Naive thymus-derived CD8-positive, alpha-beta T cell (primary cell): ENCODE measurements at places on chromosomes 6 and 20.
A peak's percentile ranks its signal among the peaks of the same experiment; 100 is the strongest.

DNA sequence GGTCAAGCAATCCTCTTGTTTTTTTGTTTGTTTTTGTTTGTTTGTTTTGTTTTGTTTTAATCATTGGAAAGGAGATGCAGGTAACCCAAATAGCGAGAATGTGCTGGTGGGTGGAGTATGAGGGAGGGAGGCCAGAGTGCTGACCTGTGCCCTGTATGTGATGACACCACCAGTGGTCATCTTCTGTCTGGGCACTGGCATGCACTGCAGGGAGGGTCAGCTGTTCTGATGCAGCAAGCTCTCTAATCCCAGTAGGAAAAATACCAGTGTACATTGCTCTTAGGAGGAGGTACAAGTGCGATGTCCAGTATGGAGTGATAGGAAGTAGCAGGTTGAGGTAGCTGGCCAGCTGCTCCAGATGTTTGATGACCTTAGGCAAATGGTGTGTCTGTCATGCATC lies 2.9 kb upstream of the CST1 start:
- no peak for DNase-seq

DNA sequence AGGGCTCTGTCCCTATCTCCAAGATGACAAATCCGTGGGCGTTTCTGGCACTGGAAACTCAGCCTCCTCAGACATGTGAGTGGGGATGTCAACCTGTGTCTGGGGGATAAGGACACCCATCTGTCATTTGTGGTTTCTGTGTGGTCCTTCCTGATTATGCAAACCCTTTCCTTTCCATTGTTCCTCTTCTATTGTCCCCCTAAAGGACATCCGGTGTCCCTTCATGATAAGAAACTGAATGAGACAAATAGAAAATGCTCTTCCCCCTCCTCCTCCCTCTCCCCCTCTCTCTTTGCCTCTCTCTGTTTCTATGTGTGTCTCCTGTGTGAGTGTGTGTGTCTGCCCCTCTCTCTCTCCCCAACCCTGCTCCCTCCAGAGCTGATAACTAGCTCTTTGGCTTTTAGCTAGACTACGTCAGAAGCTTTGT lies 11.5 kb upstream of the GLP1R start:
- DNase-seq, result no peak

GRCh38 chr6:70258483-70258882 lies 44.4 kb downstream of the COL9A1 start:
- DNase-seq, result no peak

- DNase-seq, result peak; percentile 70
Observed at GRCh38 chr6:44096612-44097011, 30.6 kb downstream of the MRPL14 start.

DNA sequence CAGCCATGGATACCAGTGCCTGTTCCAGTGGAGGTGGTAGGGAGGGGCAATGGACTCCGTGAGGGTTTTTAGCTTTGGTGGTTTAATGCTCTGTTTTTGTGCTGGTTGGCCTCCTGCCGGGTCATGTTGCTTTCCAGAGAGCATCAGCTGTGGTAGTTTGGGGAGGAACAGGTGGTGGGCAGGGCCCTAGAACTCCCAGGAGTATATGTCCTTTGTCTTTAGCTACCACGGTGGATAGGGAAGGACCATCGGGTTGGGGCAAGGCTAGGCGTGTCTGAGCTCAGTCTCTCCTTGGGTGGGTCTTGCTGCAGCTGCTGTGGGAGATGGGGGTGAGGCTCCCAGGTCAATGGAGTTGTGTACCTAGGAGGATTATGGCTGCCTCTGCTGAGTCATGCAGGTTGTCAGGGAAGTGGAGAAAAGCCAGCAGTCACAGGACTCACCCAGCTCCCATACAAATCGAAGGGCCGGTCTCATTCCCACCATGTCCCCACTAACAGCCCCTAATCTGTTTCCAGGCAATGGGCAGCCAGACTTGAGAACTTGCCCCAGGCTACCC lies 38.9 kb downstream of the MRAP2 start:
- no peak for DNase-seq

- no peak for DNase-seq
Observed at GRCh38 chr6:27565839-27566779, 93.2 kb upstream of the ZNF184 start.

GRCh38 chr6:96795481-96795880 lies 41.8 kb downstream of the GPR63 start:
- no peak for DNase-seq

DNA sequence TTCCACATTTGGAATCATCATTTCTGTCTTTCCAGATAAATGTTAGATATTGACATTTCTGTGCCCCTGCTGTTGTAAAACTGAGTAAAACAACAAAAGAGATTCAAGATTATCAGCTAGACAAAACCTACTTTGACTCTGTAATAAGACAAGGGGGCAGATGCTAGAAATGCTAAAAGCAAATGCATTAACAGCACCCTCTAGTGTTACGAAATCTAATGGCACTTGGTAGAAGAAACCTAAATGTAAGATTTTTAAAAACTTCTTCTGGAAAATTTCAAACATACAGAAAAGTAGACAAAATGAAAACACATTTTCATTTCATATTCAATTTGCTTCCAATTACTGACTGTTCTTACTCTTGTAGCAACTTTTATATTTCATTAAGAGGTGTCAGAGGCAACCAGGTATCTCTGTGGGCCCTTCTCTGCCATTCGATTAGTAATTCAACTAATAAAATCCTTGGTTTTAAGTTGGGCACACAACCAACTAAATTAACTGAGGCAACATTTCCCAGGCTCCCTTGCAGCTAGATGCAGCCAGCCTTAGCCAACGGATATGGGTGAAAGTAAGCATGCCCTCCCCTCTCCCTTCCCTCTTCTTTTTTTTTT lies 45.0 kb downstream of the SLC23A2 start:
- DNase-seq, result no peak

- no peak for DNase-seq
Observed at GRCh38 chr6:68756454-68757375, 121.6 kb downstream of the ADGRB3 start.

DNA sequence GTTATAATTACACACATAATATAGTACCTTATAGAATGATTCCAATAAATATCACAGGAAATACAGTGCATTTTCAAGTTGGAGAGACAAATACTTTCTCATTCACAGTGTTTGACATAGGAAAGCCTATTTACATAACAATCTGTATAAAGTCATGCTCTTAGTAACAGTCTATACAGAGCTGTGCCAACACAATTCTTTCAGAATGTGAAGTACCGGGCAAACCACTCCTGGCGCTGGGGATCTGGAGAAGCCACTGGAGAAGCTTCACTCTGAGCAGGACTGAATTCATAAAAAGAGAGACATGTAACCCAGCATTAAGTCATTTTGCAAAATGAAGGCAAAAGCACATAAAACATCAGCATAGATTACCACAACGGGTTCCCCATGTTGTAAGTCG lies 24.9 kb upstream of the MCM9 start:
- DNase-seq, result no peak

GRCh38 chr6:130178692-130179091 lies 44.1 kb downstream of the SAMD3 start:
- DNase-seq, result no peak

DNA sequence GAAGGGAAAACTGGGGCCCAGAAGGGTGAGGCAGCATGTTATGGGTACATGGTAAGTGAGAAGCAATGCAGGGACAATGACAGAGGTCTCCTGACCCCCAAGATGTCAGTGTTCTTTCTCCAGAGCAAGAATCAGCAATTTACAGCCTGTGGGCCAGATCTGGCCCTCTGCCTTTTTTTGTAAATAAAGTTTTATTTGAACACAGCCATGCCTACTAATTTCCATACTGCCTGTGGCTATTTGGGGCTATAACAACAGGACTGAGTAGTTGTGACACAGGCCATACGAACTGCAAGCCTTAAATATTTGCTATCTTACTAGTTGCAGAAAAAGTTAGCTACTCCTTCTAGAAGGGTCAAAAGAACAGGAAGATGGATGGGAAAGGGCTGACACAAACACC lies 52.5 kb downstream of the PTPRT start:
- DNase-seq, result no peak

- DNase-seq, result no peak
Observed at GRCh38 chr6:35451354-35452182, 570 bp upstream of the FANCE start.

GRCh38 chr20:52433326-52434040 lies 241.9 kb upstream of the ZFP64 start:
- DNase-seq, result no peak

- no peak for DNase-seq
Observed at GRCh38 chr6:74409447-74409846, 713.4 kb downstream of the CD109 start.

DNA sequence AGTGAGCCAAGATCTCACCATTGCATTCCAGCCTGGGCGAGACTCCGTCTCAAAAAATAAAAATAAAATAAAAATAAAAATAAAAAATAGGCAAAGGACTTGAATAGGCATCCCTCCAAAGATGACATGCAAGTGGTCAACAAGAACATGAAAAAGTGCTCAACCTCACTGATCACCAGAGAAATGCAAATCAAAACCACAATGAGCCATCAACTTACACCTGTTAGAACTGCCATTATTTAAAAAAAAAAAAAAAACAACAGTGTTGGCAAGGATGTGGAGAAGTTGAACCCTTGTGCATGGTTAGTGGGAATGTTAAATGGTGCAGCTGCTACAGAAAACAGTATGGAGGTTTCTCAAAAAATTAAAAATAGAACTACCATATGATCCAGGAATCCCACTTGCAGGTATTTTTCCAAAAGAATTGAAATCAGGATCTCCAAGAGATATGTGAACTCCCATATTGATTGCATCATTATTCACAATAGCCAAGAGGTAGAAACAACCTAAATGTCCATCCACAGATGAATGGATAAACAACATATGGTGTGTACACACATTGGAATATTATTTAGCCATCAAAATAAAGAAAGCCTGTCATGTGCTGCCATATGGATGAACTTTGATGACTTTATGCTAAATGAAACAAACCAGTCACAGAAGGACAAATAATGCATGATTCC lies 2.8 kb downstream of the C20orf203 start:
- DNase-seq, result no peak

GRCh38 chr6:157559201-157559756 lies 178.3 kb downstream of the ZDHHC14 start:
- DNase-seq, result no peak

- DNase-seq, result no peak
Observed at GRCh38 chr6:169069356-169069755, 184.3 kb downstream of the THBS2 start.

- no peak for DNase-seq
Observed at GRCh38 chr6:159099961-159100360, 55.2 kb upstream of the TAGAP start.

DNA sequence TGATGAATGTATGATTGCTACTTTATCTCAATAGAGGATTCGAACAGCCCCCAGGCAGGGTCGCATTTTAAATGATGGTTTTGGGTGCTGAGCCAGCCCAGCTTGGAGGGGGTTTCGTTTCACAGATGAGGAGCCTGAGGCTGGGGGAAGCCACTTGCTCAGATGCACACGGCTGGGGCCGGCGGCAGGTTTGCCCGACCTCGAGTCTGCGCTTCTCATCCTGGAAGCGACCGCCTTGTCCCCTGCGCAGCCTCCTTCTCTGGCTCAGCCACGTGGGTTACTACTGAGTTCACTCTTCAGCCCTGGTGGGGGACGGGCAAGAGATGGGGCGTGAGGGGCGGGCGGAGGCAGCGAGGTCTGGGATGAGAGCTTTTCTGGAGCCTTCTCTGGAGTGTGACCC lies 25.3 kb downstream of the NTSR1 start:
- no peak for DNase-seq

DNA sequence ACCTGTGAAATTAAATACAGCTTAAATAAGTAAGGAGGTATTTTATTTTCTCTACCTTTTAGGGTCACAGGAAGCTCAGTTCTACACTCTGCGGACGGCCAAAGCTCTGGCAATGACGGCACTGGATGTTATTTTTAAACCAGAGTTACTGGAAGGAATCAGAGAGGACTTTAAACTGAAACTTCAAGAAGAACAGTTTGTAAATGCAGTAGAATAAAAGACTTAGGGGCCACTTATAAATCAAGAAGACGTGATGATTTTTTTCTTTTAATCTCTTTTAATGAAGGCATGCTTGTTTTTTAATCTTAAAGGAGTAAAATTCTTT lies 16.2 kb downstream of the PM20D2 start:
- no peak for DNase-seq

DNA sequence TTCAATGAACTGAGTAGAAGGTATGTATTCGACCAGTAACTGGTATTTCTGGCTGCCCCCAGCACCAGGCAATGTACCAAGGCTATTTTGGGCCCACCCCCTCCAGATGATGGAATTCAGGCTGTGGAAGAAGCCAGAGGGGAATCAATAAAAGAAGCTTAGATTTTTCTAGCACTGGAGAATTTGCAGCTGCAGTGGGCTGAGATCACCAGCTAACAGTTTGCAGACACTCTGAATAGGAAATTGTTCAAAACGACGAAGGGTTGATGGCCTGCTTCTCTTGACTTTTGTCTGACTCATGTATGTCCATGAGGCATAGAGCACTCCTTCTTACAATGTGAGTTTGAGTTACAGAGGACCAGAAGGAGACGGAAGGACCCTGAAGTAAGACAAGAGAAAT lies 32.4 kb upstream of the FBXO9 start:
- DNase-seq, result no peak

GRCh38 chr6:25337431-25337830 lies 58.3 kb downstream of the CARMIL1 start:
- no peak for DNase-seq

DNA sequence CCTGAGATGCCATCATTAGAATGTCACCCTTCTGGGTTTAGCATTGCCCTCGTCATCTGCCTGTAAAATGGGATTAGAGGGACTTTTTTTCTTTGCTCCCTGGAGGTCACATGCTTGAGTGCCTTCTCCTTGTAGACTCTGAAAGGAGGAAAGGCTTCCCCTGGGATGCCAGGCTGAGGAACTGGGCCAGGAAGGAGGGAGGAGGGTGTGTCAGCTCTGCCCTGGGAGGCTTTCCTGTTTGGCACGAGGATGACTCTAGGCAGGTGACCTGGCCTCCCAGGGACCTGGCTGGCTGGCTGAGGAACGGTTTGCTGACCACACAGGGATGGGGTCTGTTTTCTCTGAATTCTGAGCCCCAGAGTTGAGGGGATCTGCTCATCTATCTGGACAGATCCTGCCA lies 137.9 kb upstream of the RNF24 start:
- no peak for DNase-seq

- DNase-seq, result no peak
Observed at GRCh38 chr6:5422321-5422915, 161.1 kb downstream of the FARS2 start.

- DNase-seq, result no peak
Observed at GRCh38 chr20:10672624-10673127, 1.1 kb downstream of the JAG1 start.

GRCh38 chr6:112113431-112113830 lies 26.0 kb downstream of the FAM229B start:
- DNase-seq, result no peak

- no peak for DNase-seq
Observed at GRCh38 chr20:48284837-48285236, 499.6 kb upstream of the SULF2 start.

DNA sequence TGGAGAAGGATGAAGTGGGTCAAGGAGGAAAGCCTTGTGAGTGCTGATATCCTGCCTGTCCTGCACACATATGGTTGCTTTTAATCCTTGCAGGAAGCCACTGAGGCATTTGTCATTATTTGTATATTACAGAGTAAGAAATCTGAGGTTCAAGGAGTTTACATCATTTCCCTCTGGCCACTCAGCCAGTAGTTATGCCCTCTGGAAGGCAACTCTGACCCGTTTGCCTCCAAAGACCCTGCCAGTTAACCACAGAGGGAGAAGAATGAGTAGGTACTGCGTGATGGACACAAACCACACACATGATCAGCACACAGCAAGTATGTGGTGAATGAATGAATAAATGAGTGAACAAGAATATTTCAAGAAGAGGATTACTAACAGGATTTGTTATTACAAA lies 7.9 kb upstream of the FAM210B start:
- no peak for DNase-seq

GRCh38 chr20:36461600-36462439 lies 79.5 kb upstream of the MYL9 start:
- DNase-seq, result peak; percentile 38
